GM12864 (cell line): ENCODE measurements at places on chromosomes 2 and 18.
A peak's percentile ranks its signal among the peaks of the same experiment; 100 is the strongest.

DNA sequence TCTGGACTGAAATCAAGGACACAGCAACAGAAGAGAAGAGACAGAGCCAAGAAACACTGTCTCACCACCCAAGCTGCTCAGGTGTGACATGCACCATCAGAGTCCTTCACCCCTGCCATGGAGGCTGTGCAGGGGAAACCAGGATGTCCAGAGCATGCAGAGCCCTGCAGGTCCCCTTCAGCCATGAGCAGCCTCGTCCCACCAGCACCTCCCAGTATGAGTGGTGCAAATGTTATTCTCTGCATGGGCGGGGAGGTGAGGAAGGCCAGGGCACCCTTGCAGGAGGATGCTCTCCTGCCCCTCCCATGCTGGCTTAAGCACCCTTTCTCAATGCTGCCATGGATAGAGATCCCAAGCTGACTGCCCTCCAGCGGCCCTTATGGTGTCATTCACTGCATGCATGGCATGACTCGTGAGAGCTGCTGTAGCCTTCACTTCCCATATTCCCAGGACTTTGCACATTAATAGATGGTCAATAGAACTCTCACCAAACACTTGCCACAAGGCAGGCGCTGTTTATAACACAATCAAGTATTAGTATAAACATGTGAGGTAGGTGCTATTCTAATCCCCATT lies 171.0 kb downstream of the ANAPC1 start:
- DNase-seq = no peak

- DNase-seq = no peak
These were observed 198.2 kb upstream of the SPRED2 start for GRCh38 chr2:65630643-65631042.

DNA sequence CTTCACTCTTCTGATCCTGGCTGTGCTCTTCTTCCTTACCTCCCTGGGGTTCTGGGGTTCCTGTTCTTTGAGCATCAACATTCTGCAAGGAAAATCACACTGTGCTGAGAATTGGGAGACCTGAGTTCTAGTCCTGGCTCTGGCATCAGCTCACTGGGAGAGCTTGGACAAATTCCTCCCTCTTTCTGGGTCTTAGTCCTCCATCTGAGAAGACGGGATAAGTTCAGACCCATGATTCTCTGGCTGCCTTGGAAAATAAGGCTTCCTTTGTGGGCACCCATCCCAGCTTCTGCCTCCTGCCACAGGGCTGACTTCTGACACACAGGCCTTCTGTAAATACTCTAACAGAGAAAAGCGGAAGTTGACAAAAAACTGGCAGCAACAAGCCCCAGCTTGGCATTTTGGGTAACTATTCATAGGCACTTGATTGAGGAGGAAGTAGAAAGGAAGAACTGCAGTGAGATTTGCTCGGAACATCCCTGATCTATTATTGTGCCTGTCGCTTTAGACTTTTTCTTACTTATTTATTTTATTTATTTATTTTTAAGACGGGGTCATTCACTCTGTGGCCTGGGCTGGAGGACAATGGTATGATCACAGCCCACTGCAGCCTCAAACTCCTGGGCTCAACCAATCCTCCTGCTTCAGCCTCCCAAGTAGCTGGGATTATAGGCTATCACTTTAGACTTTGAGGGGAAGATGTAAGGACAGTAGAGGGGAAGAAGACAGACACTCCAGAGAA lies 7.9 kb downstream of the PCBP1 start:
- DNase-seq = peak; percentile 83

GRCh38 chr18:56825878-56826277 lies 174.7 kb downstream of the WDR7 start:
- no peak for DNase-seq

GRCh38 chr2:194443926-194444325 lies 1213.1 kb upstream of the SLC39A10 start:
- DNase-seq = no peak

DNA sequence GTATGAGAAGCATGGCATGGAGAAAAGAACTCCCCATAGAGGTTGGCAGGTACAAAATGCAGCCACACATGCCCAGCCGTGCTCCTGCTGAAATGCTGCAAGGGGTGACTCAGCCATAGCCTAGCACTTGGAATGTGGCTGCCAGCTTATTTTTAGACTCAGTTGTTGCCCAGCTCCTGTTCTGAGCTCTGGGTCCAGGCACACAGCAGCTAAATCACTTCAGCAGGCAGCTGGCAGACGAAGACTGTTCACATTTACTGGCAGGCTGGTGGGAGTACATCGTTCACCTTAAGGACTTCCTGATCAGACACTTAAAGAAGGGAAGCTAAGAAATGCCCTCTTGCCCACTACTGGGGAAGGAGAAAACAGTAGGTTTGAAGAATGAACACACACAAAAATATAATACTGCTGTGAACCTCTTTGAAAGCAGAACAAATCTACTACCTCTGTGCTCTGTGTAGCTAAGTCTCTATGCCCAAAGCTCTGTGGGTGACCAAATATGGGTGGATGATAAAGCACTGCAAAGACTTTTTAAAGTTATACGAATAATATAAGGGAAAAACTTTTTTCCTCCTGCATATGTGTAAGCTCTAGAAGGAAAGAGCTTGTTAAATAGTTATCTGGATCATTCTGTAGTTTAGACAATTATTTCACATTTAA lies 146.1 kb downstream of the LNPK start:
- no peak for DNase-seq

DNA sequence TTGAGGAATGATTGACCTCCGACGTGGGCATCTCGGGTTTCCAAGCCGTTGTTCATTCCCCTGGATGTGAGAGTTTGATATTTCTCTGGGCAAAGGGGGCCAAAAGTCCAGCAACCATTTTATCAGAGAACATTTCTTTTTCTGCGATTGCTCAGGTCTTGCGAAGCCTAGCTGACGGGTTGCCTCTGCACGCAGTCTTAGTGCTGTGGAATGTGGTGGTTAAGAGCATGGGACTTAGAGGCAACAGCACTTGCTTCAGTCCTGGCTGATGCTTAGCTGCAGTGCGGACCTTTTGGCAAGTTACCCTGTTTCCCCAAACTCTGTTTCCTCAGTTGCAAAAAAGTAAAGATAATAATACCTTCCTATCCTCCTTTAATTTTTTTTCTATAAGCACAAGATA lies 45.0 kb downstream of the FAP start:
- DNase-seq = no peak

GRCh38 chr18:36340246-36340645 lies 42.7 kb downstream of the FHOD3 start:
- DNase-seq = no peak

DNA sequence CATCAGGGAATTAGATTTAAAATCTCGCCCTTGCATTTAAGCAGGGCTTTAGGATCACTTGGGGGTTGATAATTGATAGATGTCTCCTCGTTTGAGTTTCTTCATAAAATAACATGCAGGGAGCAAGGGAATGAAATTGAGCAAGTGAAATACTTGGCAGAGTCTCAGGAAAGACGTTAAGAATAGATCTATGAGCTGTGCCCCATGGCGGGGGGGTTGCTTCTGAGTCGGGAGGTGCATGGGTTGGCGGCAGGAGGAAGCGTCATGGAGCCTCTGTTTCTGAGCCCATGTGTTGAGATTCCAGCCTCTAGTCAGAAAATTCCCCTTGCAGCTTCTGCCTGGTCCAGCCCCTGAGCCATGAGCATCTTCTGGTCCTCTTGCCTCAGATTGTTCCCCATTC lies 82.0 kb downstream of the APOB start:
- DNase-seq = no peak

DNA sequence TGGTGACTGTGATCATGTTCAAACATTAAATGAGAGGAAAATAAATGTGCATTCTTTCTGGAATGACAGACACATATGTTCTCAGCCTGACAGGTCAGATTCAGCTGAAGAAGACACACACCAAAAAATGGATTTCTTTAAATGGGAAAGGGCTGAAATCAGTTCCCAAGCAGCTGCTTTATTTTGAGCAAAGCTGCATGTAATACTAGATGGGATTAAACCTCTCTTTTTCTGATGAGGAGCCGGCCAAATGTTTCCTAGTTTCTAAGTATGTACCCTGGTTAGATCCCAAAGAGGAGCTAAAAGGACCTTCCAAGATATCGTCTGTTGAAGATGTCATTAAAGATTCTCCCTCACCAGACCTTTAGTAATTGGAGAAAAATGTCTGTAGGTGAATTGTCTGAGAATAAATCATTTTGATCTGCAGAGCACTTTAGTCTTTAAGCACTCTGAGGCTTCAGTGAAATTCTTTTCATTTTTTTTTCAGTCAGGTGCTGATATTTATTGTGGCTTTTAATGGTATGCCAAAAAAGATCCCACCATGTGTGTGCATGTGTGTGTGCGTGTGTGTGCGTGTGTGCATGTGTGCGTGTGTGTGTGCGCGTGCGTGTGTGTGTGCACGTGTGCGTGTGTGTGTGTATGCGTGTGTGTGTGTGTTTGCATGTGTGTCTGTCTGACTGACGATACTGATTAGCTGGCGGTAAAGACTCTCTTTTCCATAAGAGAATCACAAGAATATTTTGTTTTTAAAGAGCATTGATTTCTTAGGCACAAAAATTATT lies 175.8 kb downstream of the IRS1 start:
- no peak for DNase-seq

DNA sequence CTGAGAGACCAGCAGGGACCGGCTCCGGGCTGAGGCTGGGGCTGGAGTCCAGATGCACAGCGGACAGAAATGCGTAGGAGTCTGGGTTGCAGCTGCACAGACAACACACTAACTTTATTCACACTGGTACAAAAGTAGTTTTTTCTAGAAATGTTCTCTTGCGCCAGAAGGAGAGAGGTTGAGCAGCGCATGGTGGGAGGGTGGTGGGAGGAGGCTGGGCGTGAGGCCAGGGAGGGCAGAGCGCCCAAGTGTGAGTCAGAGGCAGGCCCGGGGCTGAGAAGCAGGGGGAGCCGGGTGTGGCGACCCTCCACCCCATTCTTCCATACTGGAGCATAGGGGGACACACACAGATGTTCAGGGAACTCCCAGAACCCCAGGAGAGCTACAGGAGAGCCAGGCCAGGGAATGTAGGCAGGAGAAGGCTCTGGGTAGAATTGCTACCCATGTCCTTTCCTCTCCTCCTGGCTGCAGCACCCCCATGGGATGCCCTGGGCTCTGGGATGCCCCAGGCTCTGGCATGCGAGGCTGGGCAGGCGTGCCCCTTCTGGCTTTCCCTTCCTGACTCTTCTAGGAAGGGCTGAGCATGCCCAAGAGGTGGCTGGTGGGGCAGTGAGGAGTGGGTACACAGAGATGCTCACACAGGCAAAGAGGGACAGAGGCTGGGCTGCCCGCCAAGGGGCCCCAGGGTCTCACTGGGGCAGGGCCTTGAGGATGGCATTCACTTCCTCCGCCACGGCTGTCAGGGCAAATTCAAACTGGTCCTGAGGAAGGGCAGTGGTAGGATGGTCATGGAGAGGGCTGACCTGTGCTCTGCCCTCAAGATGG lies 10.6 kb downstream of the DNAJB2 start:
- no peak for DNase-seq

- DNase-seq = no peak
These were observed 56.1 kb upstream of the DLGAP1 start for GRCh38 chr18:4511166-4511565.

GRCh38 chr2:212480447-212480846 lies 58.2 kb downstream of the ERBB4 start:
- no peak for DNase-seq

DNA sequence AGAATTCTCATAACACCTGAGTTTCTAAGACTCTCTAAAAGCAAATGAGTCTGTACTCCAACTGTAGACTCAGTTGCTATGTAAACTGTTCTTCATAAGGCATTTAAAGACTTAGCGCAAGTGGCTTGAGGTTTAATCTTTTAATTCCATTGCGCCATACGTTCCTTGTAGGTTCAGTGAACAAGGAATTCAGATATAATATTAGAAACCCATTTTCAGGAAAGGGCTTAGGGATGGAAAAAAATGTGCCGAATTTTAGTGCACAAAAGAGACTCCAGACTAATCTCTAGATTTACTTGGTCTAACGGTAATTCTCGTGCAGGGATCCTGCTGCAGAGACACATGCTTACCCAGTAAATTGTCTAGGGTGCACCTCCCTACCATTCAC lies 268.9 kb upstream of the TANK start:
- DNase-seq = no peak

GRCh38 chr2:166812166-166812891 lies 76.0 kb upstream of the XIRP2 start:
- DNase-seq = no peak

- DNase-seq = no peak
These were observed 453.0 kb downstream of the GALR1 start for GRCh38 chr18:77702686-77703085.

- DNase-seq = no peak
These were observed 42.9 kb downstream of the TMEFF2 start for GRCh38 chr2:192151853-192152252.

GRCh38 chr2:240355962-240356361 lies 79.5 kb upstream of the GPC1 start:
- no peak for DNase-seq

GRCh38 chr2:99600981-99601651 lies 111.3 kb upstream of the REV1 start:
- no peak for DNase-seq

- DNase-seq = no peak
These were observed 57.0 kb downstream of the ZNF407 start for GRCh38 chr18:74654638-74655037.

DNA sequence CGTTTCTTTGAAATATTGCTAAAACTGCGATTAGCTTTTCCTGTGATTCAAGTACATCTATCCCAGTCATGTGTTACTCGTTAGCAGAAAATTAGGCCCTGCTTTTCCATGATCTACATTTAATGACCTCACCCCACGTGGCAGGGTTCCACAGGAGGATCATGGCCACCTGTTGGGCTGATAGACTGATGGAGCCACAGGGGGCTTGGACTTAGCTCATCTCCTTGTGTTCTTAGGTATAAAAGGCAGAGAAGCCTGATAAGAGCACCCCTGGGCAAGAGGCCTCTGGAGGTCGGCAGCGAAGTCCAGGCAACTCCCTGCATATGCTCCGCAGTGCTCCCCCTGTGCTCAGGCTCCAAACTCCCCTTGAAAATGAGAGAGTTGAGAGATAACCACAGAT lies 12.9 kb downstream of the FZD7 start:
- no peak for DNase-seq

GRCh38 chr18:2396162-2396505 lies 175.2 kb downstream of the METTL4 start:
- no peak for DNase-seq

GRCh38 chr2:53490659-53491058 lies 276.9 kb upstream of the CHAC2 start:
- no peak for DNase-seq

DNA sequence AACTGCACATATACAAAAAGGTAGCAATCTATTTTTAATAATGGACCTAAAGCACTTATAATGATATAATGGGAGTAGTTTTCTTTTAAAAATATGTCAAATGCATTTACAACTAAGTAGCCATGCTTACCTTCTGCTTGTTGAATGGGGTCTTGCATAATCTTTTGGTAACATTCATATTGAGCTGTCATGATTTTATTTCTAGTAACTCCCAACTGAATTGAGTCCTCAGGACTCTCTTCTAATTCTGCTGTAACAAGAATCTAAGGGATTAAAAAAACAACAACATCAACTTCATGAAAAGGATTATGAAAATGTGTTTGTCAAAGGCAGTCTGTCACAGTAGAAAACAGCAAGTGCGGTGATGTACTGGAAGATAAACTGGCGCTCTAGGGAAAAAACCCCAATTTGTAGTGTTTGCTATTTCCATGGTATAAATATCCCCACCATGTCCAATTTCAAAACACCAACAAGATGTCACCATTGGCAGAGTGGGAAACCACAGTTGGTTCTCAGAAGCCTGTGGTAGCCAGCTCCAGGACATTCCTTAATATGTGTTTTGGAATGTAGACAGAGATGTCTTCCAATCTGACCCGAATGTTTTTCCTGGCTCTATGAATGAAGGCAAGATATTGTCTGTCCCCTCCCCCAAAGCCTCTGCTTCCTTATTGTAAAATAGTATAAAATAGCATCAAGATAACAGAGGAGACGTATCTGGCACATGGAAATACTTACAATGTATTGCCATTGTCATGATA lies 64.8 kb downstream of the CALCRL start:
- DNase-seq = no peak
